ENCODE measurements at places on chromosomes 2 and 18.

GRCh38 chr2:181782660-181783059, 102.3 kb upstream of the NEUROD1 start:
- DNase-seq = no peak

DNA sequence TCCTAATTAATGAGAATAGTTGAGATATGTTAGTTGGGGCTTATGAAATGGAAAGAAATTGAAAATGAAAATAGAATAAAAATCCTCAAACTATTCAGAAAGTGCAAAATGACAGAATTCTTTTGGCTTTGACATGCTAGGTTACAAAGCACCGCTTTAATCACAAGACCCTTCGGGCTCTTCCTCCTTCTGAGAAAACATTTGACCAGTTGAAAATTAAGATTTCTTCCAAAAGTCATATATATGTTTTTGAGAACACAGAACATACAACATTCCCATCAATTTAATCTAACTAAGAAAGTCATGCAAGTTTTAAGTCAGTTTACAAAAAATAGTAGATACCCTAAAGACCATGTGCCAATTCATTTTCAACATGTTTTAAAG, 2.2 kb upstream of the SLC40A1 start:
- no peak for DNase-seq

- no peak for DNase-seq
Measured at GRCh38 chr2:487186-488079, 189.8 kb downstream of the TMEM18 start.

DNA sequence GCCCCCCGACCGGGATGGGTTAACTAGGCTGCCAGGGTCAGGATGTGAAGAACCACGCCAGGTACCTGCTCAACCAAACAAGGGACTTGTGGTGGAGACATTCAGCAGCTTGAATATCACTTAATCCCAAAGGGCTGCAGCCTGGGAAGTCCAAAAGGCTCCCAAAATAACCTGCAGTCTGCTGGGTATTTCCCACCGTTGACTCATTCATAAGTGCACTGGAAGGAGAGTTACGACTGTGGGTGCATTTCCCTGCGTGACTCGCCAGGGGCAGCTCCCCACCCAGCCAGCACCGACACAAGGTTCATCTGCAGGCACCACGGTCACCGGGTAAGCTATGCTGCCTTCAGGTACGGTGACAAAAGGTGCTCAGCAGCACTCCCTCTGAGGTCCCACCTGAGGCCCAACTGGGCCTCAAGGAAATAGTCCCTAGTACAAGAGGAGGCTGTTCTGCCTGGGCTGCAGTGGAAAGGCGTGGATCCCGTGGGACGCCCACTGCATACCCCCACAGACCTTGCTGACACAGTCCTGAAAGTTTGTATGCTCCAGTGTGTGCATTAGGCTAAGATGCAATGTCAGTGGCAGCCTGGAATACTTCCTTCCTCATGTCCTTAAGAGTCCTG, 86.5 kb downstream of the UXS1 start:
- no peak for DNase-seq

GRCh38 chr2:2575870-2576386, 244.9 kb upstream of the MYT1L start:
- peak; percentile 15 for DNase-seq

Data from activated CD8-positive, alpha-beta memory T cell treated with anti-CD3 and anti-CD28 coated beads for 24 hours (primary cell).